ENCODE measurements at places on chromosomes 2 and 18.

DNA sequence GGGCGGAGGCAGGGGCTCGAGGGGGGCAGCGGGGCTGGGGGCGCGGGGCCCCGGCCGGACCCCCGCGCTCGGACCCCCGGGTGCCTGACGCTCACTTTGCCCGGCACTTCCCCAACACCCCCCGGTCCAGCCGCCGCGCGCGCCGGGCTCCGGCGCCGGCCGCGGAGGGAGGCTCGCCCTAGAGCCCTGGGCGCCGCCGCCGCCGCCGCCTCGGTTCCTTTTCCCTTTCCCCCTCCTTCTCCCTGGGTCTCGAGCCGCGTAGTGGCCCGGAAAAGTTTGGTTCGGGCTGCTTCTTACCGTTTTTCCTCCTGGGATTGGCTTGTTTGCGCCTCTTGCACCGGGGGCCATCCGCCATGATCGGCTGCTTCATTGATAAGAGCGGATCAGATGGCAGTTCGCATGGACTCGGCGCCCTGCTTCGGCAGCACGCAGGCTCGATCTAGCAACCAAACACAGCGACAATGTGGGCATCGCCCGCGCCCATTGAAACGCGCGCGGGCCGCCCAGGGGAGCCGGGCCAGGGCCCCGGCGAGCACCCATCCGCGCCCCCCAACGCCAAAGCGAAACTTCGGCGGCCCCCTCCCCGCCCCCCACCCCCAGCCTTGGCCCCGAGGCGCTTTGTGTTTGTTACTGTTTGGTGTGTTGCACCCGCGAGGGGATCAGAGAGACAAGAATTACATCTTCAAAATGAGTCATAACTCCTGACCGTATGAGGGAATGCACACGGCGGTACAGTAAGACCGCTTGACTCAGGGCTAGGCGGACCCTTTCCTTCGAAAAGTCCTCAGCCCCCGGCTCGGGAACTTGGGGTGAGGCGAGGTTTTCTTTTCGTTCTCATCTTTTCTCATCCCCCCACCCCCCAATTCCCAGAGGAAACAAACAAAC is 2.7 kb downstream of the ZEB2 start:
- peak; percentile 62 for DNase-seq

- no peak for DNase-seq
Measured at GRCh38 chr2:191845876-191846514, 893 bp downstream of the CAVIN2 start.

- DNase-seq = no peak
Measured at GRCh38 chr2:237312021-237312755, 101.8 kb downstream of the COL6A3 start.

DNA sequence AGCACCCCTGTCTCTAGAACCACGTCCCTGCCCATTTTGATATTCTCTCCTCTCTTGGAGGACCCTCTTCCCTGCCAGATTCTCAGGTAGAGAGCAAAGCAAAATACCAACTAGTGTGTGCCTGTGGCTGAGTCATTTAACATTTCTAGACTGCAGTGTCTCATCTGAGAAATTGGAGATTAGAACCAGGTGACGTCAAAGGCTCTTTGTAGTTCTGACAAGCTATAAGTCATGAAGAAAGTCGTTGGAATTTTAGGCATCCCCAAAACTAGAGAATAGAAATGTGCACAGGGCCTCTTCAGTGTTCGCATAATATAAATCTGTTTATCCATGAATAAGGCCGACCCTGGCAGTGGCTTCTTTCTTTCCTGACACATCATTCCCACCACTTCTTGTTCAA is 74.4 kb upstream of the TANC1 start:
- peak; percentile 26 for DNase-seq

DNA sequence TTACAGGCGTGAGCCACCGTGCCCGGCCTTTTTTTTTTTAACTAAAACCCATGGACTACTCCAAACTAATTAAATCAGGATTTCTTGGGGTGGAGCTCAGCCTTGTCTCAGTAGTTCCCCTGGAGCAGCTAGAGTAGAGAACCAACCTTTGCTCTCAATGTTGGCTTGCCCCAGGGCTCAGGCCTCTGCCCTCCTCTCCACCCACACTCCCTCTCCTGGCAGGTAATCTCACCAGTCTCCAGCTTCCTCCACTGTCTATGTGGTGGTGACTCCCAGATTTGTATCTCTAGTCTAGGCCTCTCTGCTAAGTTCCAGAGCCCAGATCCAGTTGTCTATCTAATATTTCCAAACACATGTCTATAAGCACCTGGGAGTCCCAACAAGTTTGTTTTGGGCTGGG is 9.6 kb upstream of the MTA3 start:
- no peak for DNase-seq

- no peak for DNase-seq
Measured at GRCh38 chr18:13161276-13161899, 57.2 kb upstream of the LDLRAD4 start.

GRCh38 chr2:102046135-102046986 is 54.6 kb downstream of the IL1R2 start:
- DNase-seq = no peak

GRCh38 chr18:44098551-44099098 is 582.1 kb upstream of the SETBP1 start:
- peak; percentile 16 for DNase-seq

DNA sequence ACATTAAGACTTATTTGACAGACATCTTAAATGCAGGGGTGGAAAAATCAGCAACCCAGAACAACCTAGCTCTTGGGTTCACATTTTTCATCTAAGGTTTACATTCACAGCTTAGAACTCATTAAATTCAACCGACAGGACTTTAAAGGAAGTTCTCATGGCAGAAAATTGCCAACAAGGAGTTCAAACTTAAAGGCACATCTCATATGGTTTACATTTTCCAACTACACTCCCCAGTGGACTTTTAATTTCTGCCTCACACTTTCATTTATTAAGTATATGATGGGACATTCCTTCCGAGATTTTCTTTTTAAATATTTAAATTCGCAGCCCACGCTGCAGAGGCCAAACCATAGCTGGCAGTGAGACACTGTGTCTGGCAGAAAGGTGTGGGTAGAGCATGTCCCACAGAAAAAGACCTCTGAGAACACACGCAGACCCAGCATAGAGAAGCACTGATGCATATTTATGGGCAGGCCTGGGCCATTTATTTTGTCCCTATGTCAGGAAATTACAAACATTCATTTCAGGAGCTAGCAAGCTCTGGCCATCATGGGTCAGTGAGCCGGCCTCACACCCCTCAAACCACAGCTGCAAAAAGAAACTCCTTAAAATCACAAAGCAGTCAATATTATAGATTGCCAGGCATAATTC is 46.3 kb downstream of the STK39 start:
- DNase-seq = no peak

GRCh38 chr2:30410217-30410616 is 36.8 kb upstream of the LCLAT1 start:
- peak; percentile 51 for DNase-seq

GRCh38 chr2:154620471-154620870 is 78.0 kb upstream of the KCNJ3 start:
- DNase-seq = no peak

DNA sequence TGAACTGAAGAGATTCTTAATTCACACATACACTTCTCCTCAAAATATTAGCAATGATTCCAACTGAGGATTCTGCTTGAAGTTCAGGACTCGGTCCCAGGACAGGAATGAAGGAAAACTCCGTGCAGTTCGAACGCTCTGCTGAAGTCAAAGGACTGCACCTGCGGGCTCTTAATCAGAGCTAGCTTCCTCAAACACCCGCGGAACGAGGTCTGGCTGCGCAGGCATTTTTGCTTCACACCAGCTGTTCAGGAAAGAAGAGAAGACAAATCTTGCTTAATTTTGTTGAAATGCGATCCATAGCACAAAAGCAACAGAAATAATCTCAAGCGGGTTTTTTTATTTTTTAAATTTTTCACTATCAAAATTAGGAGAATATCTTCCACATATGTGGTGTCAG is 175.6 kb downstream of the LAMA1 start:
- DNase-seq = no peak

DNA sequence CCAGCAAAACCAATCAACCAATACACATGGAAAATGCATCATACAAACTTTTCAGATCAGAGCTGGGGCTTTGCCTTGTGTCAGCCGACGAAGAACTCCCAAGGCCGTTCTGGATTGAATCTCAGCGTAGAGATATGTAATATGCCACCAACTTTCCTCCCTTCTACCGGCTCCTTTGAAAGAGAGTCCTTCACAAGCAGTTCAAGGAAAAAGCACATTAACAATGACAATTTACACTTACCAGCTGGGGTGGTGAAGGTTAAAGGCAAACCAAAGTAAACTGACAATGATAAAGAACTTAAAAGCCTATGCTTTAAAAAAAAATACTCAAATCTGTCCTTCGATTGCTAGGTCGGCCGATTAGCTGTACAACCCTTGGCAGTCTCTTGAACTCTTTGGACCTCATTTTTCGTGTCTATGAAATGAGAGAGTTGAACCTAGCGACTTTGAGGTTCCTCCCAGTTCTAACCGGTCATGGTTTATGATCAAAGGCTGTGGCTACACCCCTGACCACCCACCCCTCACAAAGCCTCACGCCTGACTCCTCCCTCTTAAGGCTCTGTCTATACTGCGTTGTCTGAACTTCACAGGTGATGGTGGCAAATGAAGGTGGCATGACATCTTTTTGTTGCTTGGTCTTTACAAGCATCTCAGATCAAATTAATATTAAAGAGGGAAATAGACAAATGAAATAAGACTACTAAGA is 46.2 kb downstream of the BCL2 start:
- no peak for DNase-seq

DNA sequence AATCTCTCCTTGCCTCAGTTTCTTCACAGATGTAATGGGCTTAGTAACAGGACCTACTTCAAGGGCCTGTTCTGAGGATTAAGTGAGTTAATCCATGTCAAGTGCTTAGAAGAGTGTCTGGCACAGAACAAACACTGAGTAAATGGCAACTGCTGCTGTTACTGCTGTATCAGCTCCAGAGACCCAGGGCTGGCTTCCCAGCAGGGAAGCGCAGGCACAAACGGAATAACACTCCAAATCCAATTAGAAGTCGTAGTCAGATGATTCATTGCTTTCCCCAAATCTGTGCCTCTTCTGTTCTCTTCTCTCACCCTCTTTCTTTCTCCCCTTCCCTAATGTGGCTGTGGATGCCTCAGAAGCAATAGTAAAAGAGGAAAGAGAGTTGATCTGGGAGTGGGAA is 101.1 kb upstream of the FZD7 start:
- no peak for DNase-seq

DNA sequence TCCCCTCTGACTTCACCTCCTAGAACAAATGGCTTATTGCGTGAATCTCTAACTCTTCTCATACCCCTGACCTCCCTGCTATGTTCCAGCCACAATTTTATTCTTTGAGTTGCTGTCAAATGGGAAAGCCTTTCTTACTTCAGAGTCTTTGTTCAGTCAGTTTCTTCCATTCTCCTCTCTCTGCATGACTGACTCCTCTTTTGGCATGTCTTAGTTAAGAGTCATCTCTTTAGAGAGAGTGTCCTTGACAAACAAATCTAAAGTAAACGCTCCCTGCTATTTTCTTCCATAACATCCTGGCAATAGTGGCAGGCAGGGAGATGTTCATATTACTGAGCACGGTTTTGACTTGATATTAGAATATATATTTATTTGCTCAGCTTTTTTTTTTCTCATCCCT is 170.7 kb upstream of the ERBB4 start:
- DNase-seq = no peak

- DNase-seq = peak; percentile 69
Measured at GRCh38 chr2:121489284-121489683, 41.4 kb upstream of the RNU4ATAC start.

DNA sequence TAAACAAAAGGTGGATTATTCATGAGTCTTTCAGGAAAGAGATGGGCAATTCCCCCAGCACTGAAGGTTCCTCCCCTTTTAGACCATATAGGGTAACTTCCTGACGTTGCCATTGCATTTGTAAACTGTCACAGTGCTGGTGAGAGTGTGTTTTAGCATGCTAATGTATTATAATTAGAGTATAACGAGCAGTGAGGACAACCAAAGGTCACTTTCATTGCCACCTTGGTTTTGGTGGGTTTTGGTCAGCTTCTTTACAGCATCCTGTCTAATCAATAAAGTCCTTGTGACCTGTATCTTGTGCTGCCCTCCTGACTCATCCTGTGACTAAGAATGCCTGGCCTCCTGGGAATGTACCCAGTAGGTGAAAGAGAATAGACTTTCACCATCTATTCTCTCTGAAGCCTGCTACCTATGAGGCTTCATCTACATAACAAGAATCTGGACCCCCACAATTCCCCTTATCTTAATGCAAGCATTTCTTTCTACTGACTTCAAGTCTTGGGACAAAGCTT is 148.7 kb downstream of the CABLES1 start:
- peak; percentile 31 for DNase-seq

DNA sequence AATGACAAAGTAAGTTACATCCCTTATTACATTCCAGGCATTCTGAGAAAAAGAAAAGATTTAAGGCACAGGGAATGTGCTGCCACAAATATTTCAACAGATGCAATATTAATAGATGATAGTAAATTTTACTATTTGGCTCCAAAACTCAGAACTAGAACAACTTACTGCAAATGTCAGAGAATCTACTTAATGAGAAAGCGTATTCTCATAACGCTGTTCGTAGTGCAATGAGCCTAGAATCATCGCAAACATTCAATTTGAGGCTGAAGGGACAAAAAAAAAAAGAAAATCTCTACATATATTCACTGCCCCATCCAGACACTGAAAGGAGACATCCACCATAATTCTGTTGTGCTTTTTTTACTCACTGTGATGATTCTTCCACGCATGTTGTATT is 272.1 kb upstream of the DOK6 start:
- no peak for DNase-seq

- no peak for DNase-seq
Measured at GRCh38 chr2:62398356-62398755, 107.6 kb downstream of the TMEM17 start.

GRCh38 chr2:12435430-12436222 is 281.1 kb upstream of the TRIB2 start:
- DNase-seq = no peak

DNA sequence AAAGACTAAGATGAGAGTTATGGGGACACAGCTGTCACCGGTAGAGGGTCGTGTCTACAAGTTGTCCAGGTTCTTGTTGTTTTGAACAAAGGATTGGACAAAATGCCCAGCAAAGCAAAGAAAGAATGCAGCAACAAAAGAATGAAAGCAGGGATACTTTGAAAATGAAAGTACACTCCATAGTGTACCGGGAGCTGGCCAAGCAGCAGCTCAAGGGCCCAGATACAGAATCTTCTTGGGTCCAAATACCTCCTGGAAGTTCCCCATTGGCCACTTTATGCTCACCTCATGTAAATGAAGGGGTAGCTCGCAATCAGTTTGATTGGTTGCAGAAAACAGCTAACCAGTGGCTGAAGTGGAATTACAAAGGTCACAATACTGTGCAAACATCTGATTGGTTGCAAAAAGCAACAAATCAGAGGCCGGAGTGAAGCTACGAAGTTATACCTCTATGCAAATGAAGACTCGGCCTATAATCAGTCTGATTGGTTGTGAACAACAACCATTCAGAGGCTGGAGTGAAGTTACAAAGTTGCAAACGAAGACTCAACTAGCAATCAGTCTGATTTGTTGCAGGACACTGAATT is 474.9 kb upstream of the TMEFF2 start:
- DNase-seq = no peak

DNA sequence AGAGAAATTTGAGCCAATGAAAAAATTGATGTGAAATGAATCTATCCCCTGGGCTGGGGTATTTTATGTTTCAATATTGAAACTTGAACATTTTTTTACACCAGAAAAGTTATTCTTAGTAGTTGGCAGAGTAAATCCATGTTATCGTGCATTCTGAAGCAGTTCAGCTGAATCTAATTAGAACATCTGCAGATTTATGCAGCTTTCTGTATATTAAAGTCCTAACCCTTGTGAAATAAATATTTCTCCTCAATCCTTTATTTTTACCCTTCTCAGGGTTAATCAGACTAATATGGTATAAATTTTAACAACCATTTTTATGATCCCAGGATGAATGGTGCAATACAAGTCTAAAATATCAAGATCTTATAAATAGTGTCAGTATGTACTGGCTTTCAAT is 69.5 kb downstream of the CDH20 start:
- no peak for DNase-seq

Data from COLO829 (cell line).